ENCODE measurements at places on chromosomes 2 and 18. TPM values are rescaled to one million over a fixed set of nuclear protein-coding genes. Genes with fewer than 3 reads are reported as not detected.

Gene PARD3B
- 4.0 TPM for polyA plus RNA-seq

Gene KYNU
- 0.15 TPM for polyA plus RNA-seq

Gene GAL3ST2
- polyA plus RNA-seq, result not detected

Gene SPP2
- polyA plus RNA-seq, result not detected

Gene PPM1G
- 160 TPM for polyA plus RNA-seq

Gene CROCC2
- polyA plus RNA-seq, result not detected

Gene CRIM1
- polyA plus RNA-seq, result 6.9 TPM

Gene GALNT14
- polyA plus RNA-seq, result 2.5 TPM

Gene PRKAG3
- not detected for polyA plus RNA-seq

Gene PTPRM
- 11.6 TPM for polyA plus RNA-seq

Gene SLC23A3
- not detected for polyA plus RNA-seq

Gene WIPF1
- polyA plus RNA-seq, result 20.8 TPM

Gene GCG
- not detected for polyA plus RNA-seq

Gene SERPINB8
- 3.4 TPM for polyA plus RNA-seq

Gene RAB17
- 7.5 TPM for polyA plus RNA-seq

Gene ESPNL
- polyA plus RNA-seq, result 6.6 TPM

Gene RIT2
- 8.6 TPM for polyA plus RNA-seq

Gene DSC2
- polyA plus RNA-seq, result 0.22 TPM

Gene ACTR3
- 111 TPM for polyA plus RNA-seq

Gene AOX1
- polyA plus RNA-seq, result 0.44 TPM

Gene MYO7B
- polyA plus RNA-seq, result 0.46 TPM

Gene GKN1
- not detected for polyA plus RNA-seq

Gene KCNK3
- polyA plus RNA-seq, result 6.8 TPM

Gene ITGB6
- polyA plus RNA-seq, result not detected

Gene NMS
- polyA plus RNA-seq, result not detected

Gene ALPG
- polyA plus RNA-seq, result not detected

Gene CIDEA
- polyA plus RNA-seq, result 1.5 TPM

Gene LRATD1
- polyA plus RNA-seq, result 16.4 TPM

Gene DPYSL5
- 309 TPM for polyA plus RNA-seq

Gene MTX2
- 42.3 TPM for polyA plus RNA-seq

Gene EVX2
- 0.14 TPM for polyA plus RNA-seq

Gene ARL4C
- polyA plus RNA-seq, result 72.1 TPM

Gene COL4A4
- 0.63 TPM for polyA plus RNA-seq

All from brain (organoid and tissue), 16 donors.